ENCODE measurements at places on chromosomes 2 and 18. TPM values are rescaled to one million over a fixed set of nuclear protein-coding genes. Genes with fewer than 3 reads are reported as not detected.

The ORC2 gene
- total RNA-seq: 36.2 TPM

The LOXHD1 gene
- 0.89 TPM for total RNA-seq

The DYTN gene
- total RNA-seq: not detected

GRCh38 chr18:11986061-11986460 is 4.8 kb downstream of the IMPA2 start:
- DNase-seq: peak; percentile 34

DNA sequence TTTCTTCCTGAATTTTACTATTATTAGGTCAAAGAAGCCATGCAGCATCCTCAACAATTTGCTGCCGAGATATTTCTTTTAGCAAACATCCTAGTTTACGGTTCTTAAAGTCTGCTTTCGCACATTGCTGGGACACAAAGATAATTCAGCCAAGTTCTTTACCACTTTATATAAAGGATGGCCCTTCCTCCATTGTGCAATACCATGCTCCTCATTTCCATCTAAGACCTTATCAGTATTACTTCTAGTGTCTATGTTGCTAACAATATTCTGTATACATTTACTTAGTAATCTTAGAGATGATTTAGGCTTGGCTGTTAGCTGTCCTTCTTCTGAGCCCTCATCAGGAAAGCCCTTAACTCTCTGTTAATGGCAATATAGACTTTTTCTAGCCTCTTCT is 8.0 kb upstream of the REG1A start:
- DNase-seq: no peak

GRCh38 chr2:191625016-191625415 is 52.9 kb upstream of the NABP1 start:
- no peak for DNase-seq

DNA sequence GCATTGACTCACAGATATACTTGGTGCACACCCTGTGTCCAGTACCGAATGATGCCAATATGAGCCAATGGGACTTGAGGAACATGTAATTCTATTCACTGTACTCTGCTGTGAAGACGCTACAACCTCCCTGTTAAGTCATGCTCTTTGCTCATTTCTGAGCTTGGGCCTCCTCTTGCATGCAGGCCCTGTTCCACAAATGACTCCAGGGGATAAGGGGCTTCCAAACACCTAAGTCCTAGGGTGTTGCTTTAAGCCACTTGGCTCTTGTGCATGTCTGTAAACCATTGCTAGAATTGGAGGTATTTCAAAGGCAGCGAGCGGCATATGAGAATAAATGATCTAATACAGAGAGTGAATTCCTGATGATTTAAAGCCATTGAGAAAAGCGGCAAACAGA is 105.9 kb upstream of the THOC1 start:
- DNase-seq: no peak

DNA sequence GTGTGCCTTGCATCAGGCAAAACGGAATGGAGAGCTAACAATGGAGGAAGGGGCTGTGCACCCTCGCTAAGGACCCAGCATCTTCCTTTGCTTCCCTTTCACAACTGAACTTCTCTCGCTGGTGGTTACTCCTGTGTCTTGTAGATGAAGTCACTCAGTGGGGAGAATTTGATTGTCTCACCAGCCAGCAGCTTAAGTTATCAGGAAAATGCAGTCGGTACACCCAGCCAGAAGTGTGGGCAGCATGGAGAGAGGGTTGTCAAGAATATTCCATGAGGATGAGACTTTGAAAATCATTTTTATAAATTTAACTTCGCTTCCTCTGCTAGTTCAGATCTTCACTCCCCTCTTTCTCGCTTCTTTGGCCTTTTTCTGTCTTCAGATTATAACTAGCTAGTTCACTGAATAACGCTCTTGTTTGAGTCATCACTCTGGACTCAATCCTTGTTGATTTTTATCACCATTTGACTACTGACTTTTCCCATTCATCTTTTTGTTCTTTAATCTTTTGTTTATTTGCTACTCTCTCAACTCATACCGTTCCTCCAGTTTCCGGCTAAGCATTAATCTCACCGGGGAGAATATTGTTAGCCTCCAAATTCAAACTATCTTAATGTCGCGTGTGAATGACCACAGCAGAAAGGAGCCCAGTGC is 221.7 kb downstream of the CD226 start:
- DNase-seq: no peak

DNA sequence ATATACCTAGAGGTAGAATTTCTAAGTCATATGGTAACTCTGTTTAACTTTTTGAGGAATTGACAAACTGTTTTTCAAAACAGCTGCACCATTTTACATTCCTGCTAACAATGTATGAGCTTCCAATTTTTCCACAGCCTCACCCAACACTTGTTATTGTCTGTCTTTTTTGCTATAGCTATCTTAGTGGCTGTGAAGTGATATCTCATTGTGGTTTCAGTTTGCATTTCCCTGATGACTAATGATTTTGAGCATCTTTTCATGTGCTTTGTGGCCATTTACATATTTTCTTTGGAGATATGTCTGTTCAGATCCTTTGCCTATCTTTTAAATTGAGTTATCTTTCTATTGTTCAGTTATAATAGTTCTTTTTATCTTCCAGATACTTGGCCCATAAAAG is 273.8 kb downstream of the AGPS start:
- no peak for DNase-seq

- DNase-seq: no peak
These were observed 2.9 kb downstream of the ANKMY1 start for GRCh38 chr2:240554767-240555493.

GRCh38 chr18:42425025-42425424 is 470.0 kb downstream of the PIK3C3 start:
- DNase-seq: no peak

- DNase-seq: no peak
These were observed 1.1 kb upstream of the IMP4 start for GRCh38 chr2:130341562-130342019.

DNA sequence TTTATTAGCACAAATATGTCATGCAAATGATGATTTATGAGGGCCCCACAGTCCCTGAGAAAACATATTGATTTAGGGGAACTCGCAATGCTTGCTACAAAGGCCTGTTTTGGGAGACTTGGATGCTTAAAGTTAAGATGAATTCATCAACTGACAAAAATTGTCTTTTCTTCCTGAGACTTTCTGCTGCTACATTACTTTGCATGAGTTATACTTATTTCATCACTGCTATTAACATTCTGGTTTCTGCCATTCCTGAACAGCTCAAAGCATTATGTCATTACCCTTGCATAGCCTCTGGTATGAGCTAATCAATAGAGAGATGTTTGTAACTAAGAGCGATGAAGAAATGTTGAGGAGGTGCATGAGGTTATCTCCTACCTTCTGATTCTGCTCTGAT is 74.4 kb downstream of the SOX11 start:
- DNase-seq: no peak

DNA sequence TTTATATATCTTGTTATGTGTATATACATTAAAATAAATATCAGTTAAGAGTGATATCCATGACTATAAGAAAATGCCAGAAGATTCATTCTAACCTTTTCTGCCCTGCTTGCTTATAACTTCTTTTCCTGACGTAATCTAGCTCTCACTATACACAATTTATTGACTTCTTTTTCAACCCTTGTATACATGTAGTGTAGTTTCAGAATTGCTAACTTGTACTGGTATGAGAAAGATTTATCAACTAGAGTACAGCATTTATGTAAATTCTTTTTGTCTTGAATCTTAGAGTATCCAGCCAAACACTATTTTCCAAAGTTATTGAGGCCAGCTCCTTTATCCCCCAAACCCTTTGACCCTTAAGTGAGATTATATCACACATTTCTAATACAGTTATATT is 798.0 kb upstream of the RAB6C start:
- no peak for DNase-seq

DNA sequence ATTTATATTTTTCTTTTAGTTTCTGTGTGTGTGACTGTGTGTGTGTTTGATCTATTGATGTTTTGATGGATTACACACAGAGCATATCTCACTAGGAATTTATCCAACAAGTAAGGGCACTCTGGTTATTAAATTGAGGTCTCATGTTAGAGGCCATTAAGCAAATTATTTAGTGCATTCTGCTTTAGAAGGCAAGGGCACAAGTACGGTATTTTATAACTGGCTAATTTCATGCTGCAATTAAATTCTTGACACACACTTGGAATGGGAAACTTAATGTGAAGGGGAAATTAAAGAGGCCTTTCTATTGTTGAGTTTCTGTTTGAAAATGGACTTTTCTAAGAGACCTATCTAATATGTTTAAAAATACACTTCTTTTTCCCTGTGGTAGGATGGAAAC is 25.8 kb downstream of the NYAP2 start:
- DNase-seq: no peak

DNA sequence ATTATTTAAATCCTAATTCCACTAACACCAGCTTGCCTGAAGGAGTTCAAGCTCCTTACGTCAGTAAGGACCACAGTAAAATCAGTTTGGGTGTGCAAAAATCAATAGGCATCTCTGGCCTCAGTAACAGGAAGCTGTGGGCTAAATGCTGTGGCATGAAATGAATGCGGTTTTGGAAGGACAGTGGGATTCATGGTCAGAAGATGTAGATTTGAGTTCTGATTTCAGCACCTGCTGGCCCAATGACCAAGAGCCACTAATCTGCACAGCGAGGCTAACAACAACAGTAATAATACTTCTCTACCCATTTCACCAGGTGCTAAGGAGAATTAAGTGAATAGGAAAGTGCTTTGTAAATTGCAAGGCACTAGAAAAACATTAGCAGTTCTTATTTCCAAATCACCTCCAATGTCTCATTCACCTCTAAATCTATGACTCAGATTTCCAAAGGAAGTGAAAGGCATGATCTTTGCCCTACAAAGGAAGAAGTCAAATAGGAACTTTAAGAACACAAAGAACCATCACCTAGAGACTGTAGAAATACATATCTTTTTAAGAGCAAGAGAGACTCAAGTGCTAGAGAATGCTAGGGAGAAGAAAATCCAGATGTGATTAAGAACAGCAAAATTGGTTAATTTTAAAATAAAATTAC is 172.6 kb downstream of the ANKRD44 start:
- DNase-seq: no peak

- DNase-seq: no peak
These were observed 21.8 kb upstream of the SERPINE2 start for GRCh38 chr2:224060783-224061482.

All from sciatic nerve (tissue), 2 donors.